ENCODE measurements at places on chromosomes 5 and 9. TPM values are rescaled to one million over a fixed set of nuclear protein-coding genes. Genes with fewer than 3 reads are reported as not detected.

GRCh38 chr5:112294126-112294525 lies 125.0 kb downstream of the EPB41L4A start:
- DNase-seq, result no peak
- no peaks in the 10 kb centered on the region for H3K27me3 ChIP-seq

- H3K27ac ChIP-seq, result no peak overlapping the region
- H3K27me3 ChIP-seq, result no peaks in the 10 kb centered on the region
- H3K4me1 ChIP-seq, result peaks cover 2% of the 10 kb centered on the region
Measured at GRCh38 chr5:97102010-97102470, 40.4 kb downstream of the LIX1 start.

GRCh38 chr9:108869092-108869725 lies 7.1 kb downstream of the ACTL7A start:
- DNase-seq, result no peak
- H3K36me3 ChIP-seq, result peaks cover 7% of the 10 kb centered on the region
- no peaks in the 10 kb centered on the region for H3K4me1 ChIP-seq
- no peak overlapping the region for H3K27ac ChIP-seq
- H3K4me3 ChIP-seq, result no peak overlapping the region
- no peaks in the 10 kb centered on the region for H3K27me3 ChIP-seq

DNA sequence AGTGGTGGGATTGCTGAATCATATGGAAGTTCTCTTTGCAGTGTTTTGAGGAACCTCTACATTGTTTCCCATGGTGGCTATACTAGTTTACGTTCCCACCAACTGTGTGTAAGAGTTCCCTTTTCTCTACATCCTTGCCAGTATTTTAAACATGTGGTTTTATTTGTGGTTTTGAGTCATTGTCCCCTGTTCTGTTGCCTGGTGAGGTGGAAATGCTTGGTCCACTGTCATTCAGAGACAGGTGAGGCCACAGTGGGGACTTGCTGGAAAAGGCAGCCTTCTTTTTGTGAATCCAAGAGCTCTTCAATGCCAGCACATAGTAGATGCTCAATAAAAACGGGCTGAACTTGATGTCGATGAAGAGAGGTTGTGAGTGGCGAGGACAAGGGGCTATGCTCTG lies 44.2 kb downstream of the SH3PXD2B start:
- no peaks in the 10 kb centered on the region for H3K4me1 ChIP-seq
- no peaks in the 10 kb centered on the region for H3K27me3 ChIP-seq
- no peak overlapping the region for H3K4me3 ChIP-seq
- H3K36me3 ChIP-seq, result no peaks in the 10 kb centered on the region
- DNase-seq, result no peak

DNA sequence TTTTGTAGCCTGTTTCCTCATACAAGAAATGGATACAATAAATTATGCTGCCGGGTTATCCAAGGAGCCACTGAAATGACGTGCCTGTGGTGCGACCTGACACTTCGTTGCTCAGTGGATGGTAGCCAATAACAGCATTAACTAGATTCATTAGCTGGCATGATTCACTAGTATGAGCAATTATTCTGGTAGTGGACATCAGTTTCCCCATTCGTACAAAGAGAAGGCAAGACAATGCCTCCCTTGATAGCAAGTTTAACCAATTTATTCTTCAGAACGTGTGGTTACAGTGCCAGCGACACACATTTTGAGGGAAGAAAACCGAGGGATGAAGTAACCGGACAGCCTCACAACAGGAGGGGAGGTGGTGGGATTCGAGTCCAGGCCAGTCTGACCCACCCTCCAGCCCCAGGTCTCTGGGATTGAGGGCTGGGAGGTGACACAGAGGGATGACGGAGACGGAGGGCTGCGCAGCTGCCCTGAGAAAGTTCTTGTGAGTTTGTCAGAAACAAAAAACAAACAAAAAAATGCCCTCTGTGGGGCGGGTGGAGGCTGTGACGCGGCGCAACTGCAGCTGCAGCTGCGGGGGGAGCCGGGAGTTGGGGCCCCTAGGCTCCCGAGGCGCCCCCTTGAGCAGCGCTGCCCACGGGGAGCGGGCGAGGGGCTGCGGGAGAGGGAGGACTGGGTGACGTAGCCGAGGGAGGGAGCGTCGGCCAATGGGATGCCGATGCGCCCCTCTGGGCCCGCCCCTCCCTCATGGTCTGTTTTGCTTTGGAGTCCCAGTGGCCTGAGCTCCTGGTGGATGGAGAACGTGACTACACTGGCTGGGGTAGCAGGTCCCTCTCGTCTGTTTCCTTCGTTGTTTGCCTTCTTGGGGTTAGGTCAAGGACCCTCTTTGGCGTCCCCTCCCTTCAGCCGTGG lies 10.9 kb downstream of the LHX2 start:
- H3K27me3 ChIP-seq, result no peaks in the 10 kb centered on the region
- DNase-seq, result no peak
- H3K27ac ChIP-seq, result no peak overlapping the region
- no peaks in the 10 kb centered on the region for H3K36me3 ChIP-seq
- H3K4me3 ChIP-seq, result no peak overlapping the region
- H3K4me1 ChIP-seq, result no peaks in the 10 kb centered on the region

The NMUR2 gene
- polyA plus RNA-seq, result not detected

Data from aorta (tissue), 5 donors.